ENCODE measurements at places on chromosomes 2 and 18.

- no peak for DNase-seq
These were observed 2.5 kb upstream of the OSR1 start for GRCh38 chr2:19360966-19361321.

GRCh38 chr2:42096869-42097591, 49.2 kb downstream of the PKDCC start:
- DNase-seq = no peak

- DNase-seq = no peak
These were observed 332.4 kb downstream of the GULP1 start for GRCh38 chr2:188623995-188624643.

GRCh38 chr2:120546048-120546864, 189.4 kb upstream of the GLI2 start:
- no peak for DNase-seq

DNA sequence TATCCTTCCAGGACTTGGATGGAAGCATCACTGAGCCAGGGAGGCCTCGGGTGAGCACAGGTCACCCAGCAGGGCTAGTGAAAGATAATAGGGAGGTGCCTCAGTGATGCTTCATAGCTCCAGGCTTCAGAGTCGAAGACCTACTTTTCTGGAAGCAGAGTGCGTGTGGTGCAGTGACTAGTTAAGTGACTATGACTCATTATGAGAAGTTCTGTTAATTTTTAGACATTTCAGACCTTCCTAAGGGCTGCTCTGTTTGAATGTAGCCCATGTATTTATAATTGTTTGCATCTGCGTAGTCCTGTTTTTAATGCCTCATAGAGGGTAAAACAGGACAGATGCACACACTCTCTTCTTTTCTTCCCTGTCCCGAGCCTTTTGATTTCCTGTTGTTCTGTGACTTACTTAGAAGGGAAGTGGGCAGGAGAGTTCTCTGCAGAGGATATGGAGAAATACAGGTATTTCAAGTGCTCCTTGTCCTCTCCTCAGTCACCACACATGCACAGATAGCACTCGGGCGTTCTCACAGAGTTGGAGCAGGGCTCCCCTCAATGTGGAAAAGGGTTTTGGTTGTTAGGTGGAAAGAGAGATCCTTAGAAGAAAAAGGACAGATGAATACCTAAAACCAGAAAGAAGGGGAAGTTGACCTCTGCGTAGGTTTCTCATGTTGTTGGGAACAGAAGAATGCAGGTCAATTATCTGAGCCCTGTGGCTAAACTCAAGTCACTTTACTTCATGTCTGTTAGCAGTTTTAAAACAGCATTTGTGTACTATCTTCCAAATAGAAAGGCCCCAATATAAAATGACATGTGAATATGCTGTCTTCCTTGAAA, 34.7 kb downstream of the RALB start:
- no peak for DNase-seq

DNA sequence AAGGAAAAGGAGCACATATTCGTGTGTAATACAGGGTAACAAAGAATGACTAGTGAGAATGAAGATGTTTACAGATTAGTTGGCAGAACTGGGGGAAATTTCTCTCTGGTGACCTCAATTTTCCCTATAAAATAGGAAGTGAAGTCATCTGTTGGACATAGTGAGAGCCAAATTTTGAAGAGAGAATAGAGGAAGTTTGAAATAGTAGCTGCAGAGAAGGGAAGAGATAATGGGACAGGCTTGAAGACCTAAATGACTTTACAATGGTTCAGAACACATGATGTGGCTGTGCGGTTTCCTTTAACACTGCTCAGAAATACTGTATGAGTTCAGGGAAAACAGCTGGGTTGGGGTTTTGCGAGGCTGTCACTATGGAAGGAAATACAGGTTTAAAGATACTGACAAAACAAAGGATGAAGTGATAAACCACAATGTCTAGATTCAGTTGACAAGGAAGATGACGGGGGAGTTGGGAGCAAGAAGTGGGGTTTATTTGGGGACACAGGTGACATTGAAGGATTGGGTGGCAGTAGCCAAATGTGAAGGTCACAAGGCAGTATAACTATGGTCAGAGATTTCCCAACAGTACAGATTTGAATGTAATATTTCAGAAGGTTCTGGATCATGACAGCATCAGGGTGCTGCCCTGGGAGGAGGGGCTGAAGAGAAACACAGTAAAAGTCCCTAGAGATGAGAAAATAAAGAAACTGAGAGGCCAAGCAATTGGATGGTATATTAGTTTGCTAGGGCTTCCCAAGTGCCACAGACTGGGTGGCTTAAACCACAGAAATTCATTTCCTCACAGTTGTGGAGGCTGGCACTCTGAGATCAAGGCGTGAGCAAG, 82.6 kb upstream of the TANK start:
- peak; percentile 45 for DNase-seq

- DNase-seq = no peak
These were observed 15.5 kb downstream of the RND3 start for GRCh38 chr2:150471813-150472510.
